ENCODE measurements at places on chromosomes 3 and 15.

- DNase-seq, result no peak
These were observed 294.8 kb upstream of the EPHA3 start for GRCh38 chr3:88812576-88812975.

DNA sequence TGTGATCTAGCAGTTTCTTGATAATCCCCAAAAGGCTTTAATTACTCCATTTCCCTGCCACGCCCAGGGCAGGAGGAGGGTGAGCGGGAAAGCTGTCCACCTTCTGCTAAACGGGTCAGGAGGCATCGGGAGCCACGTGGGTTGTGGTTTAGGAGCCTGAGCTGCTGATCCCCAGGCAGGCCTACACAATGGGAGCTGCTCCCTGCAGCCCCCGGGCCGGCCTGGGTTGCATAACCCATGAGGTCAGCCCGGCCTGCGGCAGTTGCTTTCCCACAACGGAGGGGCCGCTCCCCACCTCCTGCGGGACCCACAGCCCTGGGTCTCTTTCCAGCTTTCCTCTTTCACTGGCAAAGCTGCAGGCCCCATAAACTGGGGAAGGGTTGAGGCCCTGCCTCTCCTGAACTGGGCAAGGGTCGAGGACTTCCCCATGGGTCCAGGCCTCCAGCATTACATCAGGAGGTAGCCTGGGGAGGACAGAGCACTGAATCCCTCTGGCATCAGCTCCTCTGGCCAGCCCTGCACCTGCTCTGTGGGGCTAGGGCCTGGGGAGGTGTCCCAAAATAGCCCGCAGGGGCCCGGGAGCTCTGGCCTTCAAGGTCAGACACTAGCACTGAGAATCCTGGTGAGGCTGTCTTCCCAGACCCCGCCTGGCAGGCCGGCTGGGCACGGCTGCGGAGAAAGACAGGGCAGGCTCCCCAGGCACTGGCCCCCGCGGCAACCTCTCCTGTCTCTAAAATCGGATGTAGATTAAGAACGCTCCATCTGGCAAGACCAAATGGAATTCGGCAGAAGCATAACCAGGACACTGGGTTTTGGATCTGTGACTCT is 47.3 kb downstream of the ZDHHC19 start:
- DNase-seq, result no peak

DNA sequence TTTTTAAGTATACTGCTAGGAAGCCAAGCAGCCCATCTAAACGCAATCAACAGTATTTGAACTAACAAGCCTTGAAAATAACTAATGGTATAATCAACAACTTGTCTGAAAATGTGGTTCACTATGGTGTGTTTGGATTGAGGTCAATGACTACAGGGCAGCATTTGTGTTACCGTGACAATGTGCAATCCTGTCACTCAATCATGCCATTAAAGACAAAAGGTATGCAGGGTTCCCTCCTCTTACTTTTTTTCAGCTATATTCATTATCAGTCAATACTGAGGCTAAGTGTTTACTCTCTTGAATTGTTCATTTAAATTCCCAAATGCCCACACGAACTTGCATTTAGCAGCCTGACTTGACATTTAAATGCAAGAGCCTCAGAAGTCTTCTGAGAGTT is 1099.3 kb upstream of the EPHA6 start:
- DNase-seq, result no peak

DNA sequence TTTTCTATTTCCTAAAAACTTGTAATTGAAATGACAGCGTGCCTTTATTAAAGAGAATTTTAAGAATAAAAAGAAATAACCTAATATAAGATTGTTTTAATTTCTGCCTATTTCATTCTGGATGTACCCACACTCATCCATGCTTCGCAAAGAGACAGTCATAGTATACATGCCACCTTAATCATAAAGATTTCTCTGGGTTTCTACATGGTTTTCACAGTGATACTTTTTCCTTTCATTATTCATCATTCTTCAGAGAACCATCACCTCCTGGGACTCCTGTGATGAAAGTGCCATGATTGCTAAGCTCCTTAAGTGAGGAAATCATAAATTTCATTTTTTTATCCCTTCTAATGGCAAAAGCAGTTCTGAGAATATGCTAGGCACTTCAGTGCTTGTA is 4.3 kb upstream of the CCR8 start:
- DNase-seq, result no peak

DNA sequence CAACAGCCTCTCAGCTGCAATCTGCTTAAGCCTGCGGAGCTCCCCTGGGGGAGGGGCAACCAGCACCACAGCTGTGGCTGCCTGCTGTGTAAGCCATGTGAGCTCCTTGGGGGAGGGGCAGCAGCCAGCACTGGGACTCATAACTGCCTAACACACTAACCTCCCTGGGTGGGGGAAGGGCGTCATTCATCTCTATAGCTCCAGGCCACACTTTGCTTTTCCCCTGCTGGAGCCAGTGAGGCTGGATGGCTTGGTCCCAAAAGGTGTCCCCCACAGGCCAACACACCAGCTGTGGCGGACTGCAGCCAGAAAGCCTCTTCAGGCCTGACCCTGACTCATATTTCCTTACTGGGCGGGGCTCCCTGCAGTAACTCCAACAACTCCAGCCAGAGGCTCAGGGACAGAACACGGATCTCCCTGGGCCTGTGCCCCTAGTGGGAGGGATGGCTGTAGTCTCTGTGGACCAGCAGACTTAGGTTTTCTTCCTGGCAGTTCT is 129.8 kb downstream of the PPM1L start:
- peak; percentile 91 for DNase-seq

DNA sequence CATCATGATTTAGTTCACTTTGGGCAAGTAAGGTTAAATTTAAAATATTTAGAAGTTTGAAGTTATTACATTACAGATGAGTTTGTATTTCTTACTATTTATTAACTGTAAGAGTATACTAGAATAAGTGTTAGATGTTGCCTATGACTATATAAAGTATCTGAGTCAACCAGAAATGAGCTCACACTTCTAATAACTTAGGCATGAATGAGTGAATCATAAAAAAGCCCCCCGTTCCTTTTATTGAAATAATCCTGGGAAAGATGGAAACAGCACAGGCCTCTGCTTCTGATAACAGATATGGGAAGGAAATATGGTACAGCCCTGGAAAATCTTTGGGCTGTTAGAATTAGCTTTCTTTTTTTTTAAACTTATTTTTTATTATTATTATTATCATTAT is 66.6 kb upstream of the TGFBR2 start:
- no peak for DNase-seq

DNA sequence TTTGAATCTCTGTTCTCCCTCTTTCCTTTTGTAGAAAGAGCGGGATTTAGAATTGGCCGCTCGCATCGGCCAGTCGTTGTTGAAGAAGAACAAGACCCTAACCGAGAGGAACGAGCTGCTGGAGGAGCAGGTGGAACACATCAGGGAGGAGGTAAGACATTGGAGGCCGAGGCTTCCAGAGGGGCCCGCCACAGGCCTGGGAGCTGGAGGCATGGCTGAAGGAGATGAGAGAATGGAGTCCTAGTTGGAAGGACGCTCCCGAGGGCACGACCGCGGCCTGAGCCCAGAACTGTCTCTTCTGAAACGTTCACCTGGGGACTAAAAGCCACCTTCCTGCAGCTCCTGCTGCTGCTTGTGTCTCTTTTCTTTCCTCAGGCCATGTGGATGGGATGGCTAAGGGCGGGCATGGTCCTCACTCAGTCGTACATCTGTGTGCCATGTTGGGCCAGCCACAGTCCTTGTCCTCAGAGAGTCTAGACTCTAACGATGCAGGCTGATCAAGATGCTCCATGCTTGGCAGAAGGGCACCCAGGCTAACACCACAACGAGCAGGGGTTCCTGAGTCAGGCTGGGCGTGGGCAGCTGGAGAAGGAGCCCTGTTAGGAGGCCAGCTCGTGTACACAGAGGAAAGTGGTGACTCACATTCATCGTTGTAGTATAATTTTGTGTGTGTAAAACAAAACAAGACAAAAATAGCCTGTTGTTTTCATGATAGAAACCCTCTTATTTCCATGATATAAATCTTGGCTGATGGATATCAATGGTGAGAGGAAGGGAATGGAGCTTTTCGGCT is 81.1 kb downstream of the CCK start:
- DNase-seq, result no peak

GRCh38 chr3:8632402-8633237 is 12.0 kb downstream of the SSUH2 start:
- no peak for DNase-seq

- DNase-seq, result peak; percentile 48
These were observed 10.0 kb downstream of the TRPM1 start for GRCh38 chr15:31091481-31091880.

DNA sequence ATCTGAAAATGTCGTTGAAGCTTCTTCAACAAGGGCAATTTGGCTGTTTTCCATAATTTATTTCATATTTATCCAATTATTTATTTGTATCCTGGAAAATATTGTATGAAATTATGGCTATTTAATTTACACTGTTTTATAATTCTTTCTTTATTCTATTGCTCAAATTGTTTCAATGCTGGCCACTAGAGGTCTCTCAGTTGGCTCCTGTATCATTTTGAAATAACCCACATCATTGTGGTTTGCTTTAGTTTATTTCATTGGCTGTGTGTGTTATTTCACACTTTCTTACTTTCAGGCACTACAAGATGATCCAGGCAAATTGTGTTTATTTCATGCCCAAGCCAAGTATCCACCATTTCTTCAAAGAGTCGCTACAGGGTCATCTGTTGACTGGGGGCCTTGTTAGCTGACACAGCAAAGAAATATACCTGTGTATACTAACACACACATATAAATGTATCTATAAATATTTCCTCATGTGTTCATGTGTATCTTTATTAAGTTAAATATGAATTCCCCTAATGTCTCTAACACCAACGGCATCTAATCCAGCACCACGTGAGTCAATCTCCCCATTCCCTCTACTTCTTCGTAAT is 86.2 kb downstream of the NPAP1 start:
- DNase-seq, result peak; percentile 3

DNA sequence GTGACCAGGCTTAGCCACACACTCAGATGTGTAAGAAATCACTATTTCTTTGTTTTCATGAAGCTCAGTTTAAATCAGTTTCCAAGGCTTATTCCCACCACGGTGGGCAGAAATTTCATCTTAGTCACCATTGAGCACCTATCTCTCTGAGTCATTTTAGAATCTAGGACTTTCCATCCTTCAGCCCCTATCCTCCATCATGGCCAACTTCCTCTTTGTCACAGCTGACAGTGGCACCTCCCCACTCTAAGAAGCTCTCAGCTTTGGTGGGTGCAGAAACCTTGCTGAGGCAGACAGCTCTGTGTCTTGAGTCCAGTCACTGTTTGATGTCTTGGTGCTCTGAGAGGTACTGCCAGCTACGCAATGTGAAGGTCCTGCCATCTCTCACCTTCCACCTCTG is 32.9 kb downstream of the SNTN start:
- no peak for DNase-seq

DNA sequence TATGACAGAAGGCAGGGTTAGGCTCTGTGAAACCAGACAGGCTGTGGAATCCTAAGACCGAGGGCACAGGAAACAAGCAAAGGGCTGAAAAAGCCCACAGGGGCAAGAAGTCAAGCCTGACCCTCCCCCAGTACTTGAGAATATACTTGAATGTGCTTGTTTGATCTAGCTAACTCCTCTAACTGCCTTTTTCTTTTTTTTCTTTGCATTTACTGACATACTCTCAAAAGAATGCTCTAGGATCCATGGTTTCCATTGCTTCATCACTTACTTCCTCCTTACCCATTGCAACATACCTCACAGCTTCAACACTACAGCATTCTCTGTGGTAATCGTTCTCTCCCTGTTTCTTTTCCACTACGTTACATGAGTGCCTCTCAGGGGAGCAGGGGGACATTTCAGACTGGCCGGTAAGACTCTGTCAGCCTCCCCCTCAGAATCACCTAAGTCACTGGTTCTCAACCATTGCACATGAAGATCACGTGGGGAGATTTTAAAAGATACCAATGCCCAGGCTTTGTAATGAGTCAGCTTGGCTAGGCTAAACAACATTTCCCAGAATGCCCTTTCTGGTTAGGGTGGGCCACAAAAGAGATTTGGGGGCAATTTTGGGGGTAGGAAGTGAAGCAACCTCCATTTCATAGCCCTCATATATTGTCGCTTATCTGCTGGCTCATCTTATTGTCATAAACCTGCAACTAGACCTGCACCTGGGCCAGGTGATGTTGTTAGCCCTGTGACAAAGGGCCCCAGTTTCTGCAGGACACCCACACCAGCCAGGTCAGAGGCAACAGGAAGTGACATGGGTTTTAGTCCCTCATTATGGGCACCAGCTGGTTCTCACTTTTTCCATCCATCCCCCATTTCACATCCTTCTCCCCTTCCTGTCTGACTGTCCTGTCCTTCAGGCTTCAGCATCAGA is 24.6 kb upstream of the RSL24D1 start:
- DNase-seq, result peak; percentile 92

DNA sequence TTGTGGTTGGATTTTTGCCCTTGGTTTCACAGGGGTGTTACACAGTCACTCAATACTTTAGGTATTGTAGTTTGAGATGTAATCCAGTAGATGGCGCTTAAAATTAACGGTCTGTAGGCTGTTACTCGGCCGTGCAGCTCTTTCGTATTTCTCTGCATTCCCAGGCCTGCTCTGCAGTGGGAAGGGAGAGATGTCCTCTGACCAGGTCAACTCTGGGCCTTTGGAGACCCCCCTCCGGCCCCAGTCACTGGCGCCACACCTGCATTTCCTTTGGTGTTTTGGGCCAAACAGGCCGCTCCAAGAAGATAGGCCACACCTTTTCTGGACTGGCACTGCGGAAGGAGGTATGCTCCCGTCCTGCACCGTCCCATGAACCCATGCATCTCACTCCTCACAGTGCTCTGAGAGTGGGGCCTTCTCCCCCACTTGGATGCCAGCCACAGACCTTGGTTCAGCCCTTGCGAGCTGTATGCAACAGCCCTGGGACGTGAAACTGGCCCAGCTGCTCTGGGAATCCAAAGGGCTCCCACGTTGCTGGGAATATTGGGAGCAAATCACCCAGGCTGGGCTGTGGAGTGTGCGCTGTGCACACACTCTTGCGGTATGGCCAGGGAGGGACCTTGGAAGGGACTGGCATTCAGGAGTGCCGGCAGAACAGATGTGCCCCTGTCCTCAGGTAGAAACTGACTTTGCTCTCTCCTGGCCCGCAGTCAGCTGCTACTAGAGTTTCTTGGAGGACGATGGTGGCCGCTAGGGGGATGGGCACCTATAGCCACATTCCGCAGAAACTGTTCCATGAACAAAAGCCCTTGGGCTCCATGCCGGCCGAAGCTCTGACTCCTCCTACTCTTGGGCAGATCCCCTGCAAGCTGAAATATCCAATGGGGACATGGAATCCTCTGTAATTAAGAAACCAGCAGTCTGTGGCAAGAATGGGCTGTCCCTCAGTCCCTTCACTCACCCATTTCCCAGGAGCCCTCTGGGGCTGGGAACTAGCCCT is 410.5 kb upstream of the CADM2 start:
- peak; percentile 11 for DNase-seq

GRCh38 chr3:174168538-174169254 is 690.4 kb upstream of the NAALADL2 start:
- no peak for DNase-seq

GRCh38 chr3:128556907-128557306 is 63.9 kb upstream of the GATA2 start:
- no peak for DNase-seq

GRCh38 chr15:40511093-40511471 is 40.3 kb downstream of the CHST14 start:
- DNase-seq, result no peak

DNA sequence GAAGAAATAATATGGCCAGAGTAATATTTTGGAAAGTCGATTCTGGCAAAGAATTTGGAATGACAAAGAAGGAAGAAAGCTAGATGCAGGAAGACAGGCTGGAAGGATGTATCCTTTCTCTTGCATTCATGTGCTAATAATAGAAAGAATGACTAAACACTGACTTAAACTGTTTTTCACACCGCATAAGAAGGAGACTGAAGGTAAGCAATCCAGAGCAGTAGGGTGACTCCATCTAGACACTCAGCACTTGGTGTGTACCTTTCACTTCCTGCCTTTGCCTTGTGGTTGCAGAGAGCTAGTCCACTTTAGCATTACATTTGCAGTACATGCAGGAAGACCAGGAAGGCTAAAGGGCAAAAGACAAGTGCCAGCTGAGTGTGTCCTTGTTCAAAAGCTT is 234.6 kb downstream of the RBMS3 start:
- peak; percentile 24 for DNase-seq

All from H4 (cell line).